ENCODE measurements at places on chromosomes 2 and 18. TPM values are rescaled to one million over a fixed set of nuclear protein-coding genes. Genes with fewer than 3 reads are reported as not detected.

The TTR gene
- total RNA-seq: not detected

The ARHGAP15 gene
- total RNA-seq: 11.8 TPM

The POTEJ gene
- total RNA-seq: not detected

The MAPRE2 gene
- total RNA-seq: 54.2 TPM

The HSBP1L1 gene
- 11.6 TPM for total RNA-seq

The SERPINB4 gene
- total RNA-seq: not detected

The IGFBP5 gene
- total RNA-seq: 482 TPM

The CFAP221 gene
- not detected for total RNA-seq

The GPR55 gene
- total RNA-seq: not detected
